ENCODE measurements at places on chromosomes 16 and 17. TPM values are rescaled to one million over a fixed set of nuclear protein-coding genes. Genes with fewer than 3 reads are reported as not detected.
A peak's percentile ranks its signal among the peaks of the same experiment; 100 is the strongest.

The C17orf78 gene
- not detected for total RNA-seq

DNA sequence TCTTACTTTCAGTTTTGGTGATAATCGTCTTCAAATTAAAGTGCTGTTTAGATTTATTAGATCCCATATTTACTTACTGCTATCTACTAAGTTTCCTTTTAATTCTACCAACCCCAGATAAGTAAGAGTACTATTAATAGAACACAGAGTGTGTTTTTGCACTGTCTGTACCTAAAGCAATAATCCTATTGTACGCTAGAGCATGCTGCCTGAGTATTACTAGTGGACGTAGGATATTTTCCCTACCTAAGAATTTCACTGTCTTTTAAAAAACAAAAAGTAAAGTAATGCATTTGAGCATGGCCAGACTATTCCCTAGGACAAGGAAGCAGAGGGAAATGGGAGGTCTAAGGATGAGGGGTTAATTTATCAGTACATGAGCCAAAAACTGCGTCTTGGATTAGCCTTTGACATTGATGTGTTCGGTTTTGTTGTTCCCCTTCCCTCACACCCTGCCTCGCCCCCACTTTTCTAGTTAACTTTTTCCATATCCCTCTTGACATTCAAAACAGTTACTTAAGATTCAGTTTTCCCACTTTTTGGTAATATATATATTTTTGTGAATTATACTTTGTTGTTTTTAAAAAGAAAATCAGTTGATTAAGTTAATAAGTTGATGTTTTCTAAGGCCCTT lies 56.8 kb downstream of the HLF start:
- no peaks in the 10 kb centered on the region for H3K36me3 ChIP-seq
- no peak overlapping the region for H3K27ac ChIP-seq
- H3K27me3 ChIP-seq, result no peaks in the 10 kb centered on the region
- DNase-seq, result peak; percentile 2

DNA sequence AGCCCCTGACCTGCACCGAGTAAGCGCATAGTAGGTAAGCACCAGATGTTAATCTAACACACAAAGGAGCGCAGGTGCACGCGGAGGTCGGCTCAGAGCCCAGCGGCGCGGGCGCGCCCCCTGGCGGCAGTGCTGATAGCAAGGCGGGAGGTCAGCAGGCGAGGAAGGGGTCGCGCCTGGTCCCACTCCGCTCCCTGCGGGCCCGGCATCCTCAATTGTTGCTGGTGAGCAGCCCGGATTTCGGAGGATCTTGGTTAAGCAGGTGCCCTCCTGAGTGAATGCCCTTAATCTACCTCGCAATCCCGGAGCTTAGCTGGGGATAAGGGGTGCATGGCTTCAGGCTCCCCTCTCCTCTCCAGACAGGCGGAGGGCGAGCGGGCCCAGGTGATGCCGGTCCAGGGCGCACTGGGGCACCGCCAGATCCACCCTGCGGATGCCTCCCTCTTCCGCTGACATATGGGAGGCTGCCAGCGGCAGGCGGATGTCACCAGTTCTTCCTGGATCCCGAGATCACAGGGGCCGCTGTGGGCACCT lies 4.0 kb upstream of the WNT3 start:
- no peaks in the 10 kb centered on the region for H3K27me3 ChIP-seq
- no peaks in the 10 kb centered on the region for H3K36me3 ChIP-seq
- H3K4me1 ChIP-seq, result no peaks in the 10 kb centered on the region
- no peak overlapping the region for H3K27ac ChIP-seq
- DNase-seq, result peak; percentile 91

The TMIGD1 gene
- total RNA-seq, result not detected

- no peaks in the 10 kb centered on the region for H3K27me3 ChIP-seq
- peak overlapping the region; percentile 38 for H3K4me3 ChIP-seq
- H3K4me1 ChIP-seq, result peaks cover 5% of the 10 kb centered on the region
Observed at GRCh38 chr16:86740906-86741799, 162.8 kb downstream of the FOXL1 start.

- no peaks in the 10 kb centered on the region for H3K27me3 ChIP-seq
- no peak for DNase-seq
- no peaks in the 10 kb centered on the region for H3K4me1 ChIP-seq
- no peak overlapping the region for H3K4me3 ChIP-seq
Observed at GRCh38 chr17:3978421-3979289, 14.4 kb upstream of the ATP2A3 start.

DNA sequence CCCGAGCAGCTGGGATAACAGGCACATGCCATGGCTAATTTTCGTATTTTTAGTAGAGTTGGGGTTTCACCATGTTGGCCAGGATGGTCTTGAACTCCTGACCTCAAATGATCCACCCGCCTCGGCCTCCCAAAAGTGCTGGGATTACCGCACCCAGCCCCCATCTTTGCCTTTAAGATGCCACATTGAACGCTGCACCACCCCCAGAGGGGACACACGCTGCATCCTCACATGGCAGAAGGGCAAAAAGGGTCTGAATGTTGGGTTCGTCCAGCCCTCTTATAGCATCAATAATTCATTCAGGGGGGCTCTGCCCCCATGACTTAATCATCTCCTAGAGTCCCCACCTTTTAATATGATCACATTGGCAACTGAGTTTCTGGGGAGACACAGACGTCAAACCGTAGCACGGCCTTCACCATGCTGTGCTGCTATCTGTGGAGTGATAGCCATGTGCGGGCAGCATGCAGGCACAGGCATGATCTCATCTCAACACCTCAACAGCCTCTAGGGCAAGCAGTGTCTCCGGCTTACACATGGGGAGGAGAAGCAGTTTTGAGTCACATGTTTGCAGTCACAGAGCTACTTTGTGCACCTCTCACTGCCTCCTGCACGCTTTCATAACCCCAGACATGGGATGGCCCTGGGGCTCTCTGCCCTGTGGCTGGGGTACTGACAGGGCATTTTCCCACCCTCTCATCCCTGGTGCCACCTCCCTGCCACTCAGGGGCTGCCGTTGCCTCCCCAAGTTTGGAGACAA lies 30.0 kb downstream of the IL21R start:
- H3K27me3 ChIP-seq, result no peaks in the 10 kb centered on the region
- H3K4me1 ChIP-seq, result no peaks in the 10 kb centered on the region
- DNase-seq, result no peak
- no peak overlapping the region for H3K4me3 ChIP-seq
- H3K27ac ChIP-seq, result no peak overlapping the region

All from endodermal cell (in vitro differentiated cells).